GM23248 (cell line): ENCODE measurements at places on chromosomes 16 and 17.

DNA sequence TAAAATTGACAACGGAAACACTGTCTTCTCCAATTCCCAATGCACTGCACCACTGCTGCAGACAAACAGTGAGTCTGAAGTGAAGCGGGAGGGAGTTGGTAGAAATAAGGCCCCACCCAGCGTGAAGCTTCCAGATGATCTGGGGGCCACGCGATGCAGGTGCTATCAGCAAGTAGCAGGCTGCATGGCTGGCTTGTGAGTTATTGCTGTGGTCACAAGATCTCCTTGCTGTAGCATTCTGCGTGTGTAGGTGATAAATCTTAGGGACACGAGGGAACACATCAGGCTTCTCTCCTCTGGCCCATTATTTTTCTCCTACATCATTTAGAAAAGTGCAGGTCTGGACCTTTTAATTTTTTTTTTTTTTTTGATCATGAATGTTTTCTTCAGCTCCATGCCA lies 407.6 kb downstream of the TMEM114 start:
- no peak for DNase-seq

DNA sequence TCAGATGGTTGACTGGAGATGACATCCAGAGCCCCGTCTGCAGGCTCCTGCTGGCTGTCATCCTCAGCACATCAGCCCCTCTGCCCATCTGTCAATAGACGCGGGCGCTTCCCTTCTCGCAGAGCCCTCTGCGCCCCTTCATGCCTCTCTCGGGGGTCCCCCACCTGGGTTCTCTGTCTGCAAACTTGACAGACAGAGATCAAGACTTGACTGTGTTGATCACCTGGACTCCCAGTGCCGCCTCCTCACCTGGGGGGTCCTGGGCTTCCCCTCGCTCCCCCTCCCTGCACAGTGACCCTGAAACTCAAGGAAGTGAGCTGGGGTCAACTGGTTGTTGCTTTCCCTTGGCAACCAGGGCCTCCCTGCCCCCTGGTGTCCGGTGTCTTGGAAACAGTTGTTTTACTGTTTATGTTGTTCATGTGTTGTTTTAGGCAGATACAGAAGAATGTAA lies 31.9 kb downstream of the RNF213 start:
- DNase-seq, result no peak

GRCh38 chr17:70808596-70808995 lies 639.3 kb downstream of the KCNJ2 start:
- DNase-seq, result no peak

DNA sequence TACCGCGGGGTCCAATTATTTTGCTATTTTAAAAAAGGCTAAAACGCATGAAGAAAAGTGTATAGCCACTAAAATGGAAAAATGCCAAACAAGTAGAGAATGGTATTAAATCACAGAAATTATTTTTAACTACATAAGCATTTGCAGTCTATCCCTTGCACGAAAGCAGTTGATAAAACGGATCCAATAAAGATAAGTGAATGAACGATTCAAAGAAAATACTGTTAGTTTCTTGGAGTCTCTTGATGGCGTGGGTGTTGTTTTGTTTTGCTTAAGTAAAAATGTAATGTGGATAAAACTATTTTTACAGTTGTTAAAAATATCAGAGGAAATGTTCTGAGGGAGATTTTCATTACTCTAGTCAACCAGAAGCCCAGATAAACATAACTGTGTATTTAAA lies 9.3 kb downstream of the HS3ST3A1 start:
- DNase-seq, result no peak

DNA sequence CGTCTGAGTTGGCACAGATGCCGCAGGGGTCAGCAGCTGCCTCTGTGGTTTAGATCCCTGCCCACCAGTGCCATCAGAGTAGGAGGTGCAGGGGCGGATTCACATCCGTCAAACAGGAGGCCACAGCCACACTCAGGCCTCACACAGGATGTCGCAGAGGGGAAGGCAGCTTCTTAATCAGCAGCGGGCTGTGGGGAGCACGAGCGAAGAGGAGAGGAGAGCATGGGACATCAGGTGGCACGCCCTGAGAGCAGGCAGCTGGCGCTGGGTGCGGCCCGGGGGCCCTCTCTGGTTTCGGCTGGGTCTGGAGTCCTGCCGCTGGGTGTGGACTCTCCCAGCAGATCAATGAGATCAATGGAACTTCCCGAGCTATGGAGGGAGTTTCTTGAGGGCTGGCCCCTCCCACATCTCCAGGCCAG lies 9.6 kb downstream of the LLGL2 start:
- no peak for DNase-seq

- DNase-seq, result peak; percentile 80
These were observed 65.9 kb upstream of the IRX6 start for GRCh38 chr16:55257966-55258613.

DNA sequence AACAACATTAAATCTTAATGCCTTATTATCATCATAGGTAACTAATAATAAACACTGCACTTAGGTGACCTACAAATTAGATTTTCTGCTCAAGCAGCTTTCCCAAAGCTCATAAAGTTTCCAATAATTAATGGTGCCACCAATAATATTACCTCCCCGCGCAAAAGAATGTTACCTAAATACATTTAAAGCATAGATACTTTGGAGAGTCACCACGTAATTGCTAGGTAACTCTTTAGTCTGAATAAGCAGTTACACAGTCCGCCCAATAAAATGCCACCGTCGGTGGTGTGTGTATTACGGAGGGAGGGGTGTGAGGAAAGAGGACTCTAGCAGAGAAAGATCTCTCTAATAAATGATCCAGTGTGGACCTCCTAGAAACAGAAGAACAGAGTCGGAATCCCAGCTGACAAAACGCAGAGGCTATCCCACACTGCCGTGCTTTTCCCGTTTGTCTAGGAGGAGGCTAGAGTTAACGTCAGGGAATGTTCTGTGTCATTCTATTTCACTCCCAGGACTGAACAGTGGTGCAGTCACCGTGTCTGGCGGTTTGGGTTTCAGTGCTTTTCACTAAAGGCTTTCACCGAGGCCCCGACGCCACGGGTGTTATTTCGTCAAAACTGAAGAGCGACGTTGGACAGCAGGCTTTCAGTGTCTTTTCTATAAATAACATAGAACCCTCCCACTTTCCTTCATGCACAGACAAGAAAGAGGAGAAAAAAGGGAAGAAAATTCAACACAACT lies 630 bp downstream of the RNFT1 start:
- DNase-seq, result peak; percentile 86

- peak; percentile 52 for DNase-seq
These were observed 486 bp downstream of the PIGS start for GRCh38 chr17:28570716-28571360.

DNA sequence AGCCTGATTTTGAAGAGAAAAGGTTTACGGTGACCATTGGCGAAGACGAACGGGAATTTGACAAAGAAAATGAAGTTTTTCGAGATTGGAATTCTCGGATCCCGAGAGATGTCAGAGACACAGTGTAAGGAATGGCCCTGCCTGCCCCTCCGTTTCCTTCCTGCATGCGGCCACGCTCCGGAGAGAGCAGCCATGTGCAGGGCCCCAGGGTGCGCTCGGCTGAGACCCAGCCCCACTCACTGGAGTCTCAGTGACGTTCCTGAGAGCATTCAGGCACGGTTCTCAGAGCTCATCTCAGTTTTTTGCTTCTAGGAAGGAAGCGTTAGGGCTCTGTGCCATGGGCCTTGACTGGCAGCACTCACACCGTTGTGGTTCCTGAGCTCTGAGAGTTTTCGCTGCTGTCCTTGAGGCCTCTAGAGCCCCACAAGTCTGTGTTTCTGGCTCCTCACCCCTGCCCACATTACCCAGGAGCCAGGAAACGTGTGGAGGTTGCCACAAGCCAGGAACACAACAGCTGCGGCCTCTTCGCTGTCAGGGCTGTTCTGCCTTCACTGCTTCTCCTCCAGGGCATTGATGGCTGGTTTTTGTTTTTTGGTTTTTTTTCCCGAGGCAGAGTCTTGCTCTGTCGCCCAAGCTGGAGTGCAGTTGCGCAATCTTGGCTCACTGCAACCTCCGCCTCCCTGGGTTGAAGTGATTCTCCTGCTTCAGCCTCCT lies 29.8 kb downstream of the ZC3H18 start:
- DNase-seq, result no peak

GRCh38 chr17:57458718-57459285 lies 202.5 kb downstream of the MSI2 start:
- DNase-seq, result no peak

- no peak for DNase-seq
These were observed 24.0 kb upstream of the ALDH3A1 start for GRCh38 chr17:19771971-19772630.

DNA sequence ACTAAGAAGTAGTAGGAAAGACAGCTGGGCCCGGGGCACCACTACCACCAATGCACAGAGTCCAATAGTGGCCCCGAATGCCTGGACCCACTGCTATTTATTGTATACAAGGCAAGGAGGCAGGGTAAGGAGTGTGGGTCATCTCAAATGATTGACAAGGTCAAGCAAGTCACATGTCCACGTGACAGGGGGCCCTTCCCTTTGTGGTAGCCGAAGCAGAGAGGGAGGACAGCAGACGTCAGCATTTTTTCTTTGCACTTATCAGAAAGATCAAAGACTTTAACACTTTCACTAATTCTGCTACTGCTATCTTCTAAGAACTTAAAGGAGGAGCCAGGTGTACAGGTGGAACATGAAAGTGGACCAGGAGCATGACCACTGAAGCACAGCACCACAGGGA lies 6.5 kb downstream of the VPS53 start:
- DNase-seq, result no peak

- DNase-seq, result no peak
These were observed 25.0 kb downstream of the CYB561 start for GRCh38 chr17:63420868-63421680.

GRCh38 chr16:52465711-52466267 lies 81.2 kb downstream of the TOX3 start:
- no peak for DNase-seq

DNA sequence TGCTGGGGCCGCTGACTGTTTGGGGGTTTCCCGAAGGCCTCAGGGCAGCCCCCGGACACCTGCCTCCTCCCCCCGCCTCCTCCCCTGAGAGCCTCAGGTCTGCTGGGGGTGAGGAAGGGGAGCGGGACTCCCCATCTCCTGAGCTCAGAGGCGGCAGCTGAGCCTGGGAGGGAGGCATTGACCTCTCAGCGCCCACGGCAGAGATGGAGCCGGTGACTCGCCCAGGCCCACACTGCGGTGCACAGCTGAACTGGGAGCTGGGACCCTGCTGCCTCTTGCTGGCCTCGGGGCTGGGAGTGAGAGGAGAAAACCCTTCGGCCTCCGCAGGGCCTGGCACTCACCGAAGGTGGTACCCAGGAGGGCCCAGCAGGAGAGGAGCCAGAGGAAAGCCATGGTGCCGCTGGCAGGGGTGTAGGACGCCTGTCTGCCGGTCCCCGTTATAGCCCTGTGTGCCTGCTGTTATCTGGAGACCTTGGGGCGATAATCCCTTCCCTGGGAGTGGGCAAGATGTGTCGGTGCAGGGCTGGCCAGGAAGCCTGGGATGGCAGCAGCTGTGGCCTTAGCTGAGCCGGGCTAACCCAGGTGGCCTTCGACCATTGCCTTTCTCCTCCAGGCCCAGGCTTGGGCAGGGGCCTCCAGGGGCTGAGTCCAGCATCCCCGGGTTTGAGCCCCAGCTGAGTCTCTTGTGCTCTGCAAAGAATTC lies at the start of gene CTRB2:
TSS of gene CTRB2 (minus strand) at position 413 of the 703 bp plus-strand sequence. CDS start at position 393, 20 bp downstream.
- DNase-seq, result no peak

DNA sequence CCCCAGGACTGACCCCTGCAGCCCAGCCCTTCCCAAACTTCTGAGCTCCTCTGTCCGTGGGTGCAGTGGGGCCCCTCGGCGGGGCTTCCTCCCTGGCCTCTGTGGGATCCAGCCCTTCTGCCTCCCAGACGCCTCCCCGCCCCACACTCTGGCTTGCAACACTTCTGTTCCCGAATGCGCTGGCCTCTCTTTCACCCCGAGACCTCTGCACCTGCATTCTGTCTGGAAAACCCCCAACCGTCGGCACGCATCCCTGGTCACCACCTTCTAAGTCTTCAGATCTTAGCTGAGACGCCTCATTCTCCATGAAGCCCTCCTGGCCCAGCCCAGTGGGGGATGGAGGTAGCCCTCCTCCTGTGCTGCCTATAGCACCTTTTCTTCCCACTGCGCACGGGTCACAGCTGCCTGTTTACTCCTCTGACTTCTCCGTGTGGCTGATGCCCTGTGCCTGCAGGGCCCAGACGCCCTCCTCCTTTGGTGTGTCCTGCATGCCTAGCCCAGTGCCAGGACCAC lies 26.4 kb downstream of the TMEM235 start:
- no peak for DNase-seq

DNA sequence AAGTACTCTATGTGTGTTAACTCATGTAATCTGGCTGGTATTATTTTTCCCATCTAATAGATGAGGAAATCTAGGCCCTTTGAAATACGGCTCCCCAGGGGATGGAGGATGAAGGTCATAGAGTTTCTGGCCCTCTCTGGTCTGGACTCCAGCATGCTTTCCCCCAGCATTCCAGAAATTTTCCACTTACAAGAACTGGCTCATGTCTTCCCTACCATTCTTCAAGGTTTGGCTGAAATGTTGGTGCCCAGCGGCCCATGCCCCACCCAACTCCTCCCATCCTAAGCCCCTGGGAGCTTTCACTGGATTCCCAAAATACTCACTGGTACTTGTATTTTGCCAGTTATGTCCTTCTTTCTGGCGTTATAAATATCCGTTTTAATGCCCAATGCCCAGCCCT lies 237.5 kb upstream of the NLRP1 start:
- no peak for DNase-seq

DNA sequence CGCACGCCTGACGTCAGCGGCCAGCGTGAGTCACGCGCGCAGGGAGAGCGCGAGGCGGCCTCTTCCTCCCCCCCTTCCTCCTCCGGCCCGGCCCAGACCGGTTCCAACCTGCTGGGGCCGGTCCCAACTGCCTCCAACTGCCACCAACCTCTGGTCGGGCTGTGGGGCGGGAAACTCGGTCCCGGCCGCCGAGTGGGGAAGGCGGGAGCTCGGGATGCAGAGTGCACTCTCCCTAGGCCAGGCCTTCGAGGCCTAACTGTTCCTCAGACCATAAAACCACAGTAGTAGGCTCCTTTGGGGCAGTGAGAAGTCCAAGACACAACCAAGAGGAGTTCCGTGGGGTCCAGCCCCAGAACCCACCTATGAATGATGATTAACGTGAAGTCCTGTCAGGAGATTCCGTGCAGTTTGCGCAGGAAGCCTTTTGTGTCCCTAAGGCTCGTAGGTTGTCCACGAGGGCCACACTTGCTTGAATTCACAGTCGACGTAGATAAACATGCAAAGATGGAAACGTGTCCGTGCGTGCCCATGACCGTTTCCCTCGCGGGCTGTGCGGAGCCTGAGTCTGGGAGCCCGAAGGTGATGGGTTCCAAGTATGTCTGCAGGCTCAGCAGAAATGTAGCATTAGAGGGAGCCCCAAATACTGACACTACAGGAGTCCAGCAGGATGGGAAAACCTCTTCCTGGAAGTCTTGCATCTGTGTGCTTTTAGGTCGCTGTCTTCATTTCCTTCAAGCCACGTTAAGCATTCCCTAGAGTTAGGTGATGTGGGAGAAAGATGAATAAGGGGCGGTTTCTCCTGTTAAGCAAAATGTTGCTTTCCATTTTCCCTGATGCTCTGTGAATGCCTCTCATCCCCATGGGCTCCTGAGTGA lies 647 bp downstream of the UNK start:
- DNase-seq, result peak; percentile 91

GRCh38 chr16:82156761-82157533 lies 13.1 kb downstream of the MPHOSPH6 start:
- DNase-seq, result peak; percentile 70
